AG20443 (cell line): ENCODE measurements at places on chromosomes 1 and 21.

DNA sequence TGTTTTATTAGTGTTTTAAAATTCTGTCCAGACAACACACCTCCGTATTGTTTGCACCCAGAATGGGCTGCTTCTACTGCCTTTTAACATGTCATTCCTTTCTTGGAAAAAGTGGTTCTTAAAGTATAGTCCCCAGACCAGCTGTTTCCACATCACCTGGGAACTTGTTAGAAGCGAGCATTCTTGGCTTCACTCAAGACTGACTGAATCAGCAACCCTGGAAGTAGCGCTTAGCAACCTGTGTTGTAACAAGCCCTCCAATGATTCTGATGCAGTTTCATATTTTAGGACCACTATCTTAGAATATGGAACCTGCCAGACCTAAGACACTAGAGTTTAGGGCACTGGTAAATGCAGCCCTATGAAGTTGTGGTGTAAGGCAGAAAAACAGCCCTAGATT is 6.0 kb upstream of the PPIE start:
- DNase-seq, result no peak

DNA sequence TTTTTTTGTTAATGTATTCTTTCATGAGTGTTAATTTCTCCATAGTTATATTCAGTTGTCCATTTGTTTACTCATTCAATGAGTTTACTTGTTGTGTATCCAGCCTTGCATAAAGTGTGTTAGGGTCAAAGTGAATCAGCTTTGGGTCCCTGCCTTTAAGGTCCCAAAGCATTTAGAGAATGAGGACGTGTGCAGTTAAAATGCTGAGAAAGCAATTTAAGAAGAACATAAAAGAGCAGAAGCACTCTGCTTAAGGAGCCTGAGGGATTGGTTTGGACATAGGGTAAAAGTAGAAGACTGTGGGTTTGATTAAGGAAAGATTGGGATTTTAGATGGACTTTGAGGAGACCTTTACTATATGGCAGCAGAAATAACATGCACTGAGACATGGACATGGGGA is 3.5 kb downstream of the OR14I1 start:
- DNase-seq, result no peak

GRCh38 chr1:150149271-150150132 is at the start of gene PLEKHO1:
Gene PLEKHO1 (plus strand): TSS chr1:150149916. CDS start chr1:150150258, 342 bp downstream.
- DNase-seq, result peak; percentile 93

- peak; percentile 47 for DNase-seq
Measured at GRCh38 chr21:41601573-41602368, 93.8 kb upstream of the TMPRSS2 start.

GRCh38 chr1:41884256-41885230 is 34.2 kb downstream of the HIVEP3 start:
- no peak for DNase-seq

- peak; percentile 79 for DNase-seq
Measured at GRCh38 chr1:204647114-204647804, 38.3 kb downstream of the LRRN2 start.

DNA sequence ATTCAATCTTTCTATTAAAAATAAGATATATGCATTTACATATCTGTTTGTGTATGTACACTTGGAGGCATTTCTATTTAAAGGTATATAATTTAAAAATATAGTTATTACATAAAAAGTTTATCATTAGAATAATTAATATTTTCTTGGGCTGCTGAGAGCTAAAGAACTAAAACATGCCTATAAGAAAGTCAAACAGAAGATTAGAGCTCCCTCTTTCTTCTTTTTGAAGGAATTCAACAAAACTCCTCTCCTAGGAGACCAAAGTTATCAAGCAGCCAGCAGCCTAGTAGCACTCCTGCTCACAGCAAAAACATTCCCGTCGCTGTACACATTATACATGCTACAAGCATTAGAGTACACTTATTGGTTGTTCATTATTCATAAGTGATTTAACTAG is 216.4 kb downstream of the VAV3 start:
- DNase-seq, result peak; percentile 39

DNA sequence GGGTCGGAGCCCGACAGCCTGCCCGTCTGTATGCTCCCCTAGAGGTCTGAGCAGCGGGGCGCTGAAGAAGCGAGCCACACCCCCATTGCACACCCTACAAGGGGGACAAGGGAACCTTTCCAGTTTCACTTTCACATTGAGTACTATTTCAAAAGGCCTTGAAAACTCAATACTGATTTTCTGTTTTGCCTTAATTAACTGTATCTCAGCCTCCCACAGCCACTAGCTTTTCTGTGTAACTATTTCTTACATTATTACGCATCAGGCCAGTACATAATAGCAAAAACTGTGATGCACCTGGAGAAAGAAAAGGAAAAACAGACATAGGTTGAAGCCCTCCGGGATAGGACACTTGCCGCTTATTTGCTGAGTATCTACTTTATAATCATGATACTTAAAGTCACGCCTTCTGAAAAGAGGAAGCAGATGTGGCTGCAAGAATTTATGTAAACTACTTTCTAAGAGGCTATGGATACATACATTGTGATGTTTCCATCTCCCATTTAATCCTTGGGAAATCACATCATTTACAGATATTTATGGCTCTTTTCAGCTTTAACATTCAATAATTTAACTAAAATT is 1719.5 kb downstream of the MRPL39 start:
- no peak for DNase-seq

DNA sequence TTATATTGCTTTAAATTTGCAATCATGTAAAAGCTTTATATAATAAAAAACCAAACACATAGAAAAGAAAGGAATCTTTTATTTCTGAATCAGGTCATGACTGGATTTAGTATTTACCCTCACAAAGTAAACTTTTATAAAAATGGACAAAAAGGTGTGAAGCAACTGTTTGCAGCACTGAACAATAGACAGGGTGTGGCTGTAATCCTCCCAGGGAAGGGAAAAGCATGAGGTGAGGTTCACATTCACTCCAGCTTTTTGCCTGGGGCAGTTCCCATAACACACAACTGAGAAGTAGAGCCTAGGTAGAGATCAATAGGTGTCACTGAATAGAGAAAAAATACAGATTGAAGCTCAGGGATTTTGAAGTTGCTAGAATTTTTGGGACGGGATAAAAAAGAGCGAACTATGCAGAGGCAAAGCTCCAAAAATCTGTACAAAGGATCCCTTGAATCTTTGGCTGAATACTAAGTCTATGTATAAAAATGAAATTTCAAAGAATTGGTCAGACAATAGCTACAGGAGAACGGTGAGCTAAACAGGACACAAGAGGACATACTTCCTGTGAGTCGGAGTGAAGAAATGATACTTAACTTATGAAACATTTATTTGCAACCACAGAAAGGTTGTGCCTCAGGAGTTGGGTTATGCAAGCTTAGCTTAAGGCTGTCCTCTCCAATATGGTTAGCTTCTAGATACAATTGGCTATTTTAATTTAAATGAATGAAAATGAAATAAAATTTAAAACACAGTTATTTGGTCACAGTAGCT is 162.0 kb upstream of the ZP4 start:
- no peak for DNase-seq

DNA sequence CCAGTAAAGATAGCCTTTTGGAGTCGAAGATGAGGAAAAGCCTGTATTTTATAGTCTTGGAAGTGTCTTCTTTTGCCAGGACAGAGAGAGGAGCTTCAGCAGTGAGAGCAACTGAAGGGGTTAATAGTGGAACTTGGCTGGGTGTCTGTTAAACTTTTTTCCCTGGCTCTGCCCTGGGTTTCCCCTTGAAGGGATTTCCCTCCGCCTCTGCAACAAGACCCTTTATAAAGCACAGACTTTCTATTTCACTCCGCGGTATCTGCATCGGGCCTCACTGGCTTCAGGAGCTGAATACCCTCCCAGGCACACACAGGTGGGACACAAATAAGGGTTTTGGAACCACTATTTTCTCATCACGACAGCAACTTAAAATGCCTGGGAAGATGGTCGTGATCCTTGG is at the start of gene VCAM1:
Gene VCAM1 (plus strand): TSS at position 253 of the 400 bp plus-strand sequence. CDS start 119 bp downstream, at position 372.
- DNase-seq, result no peak

DNA sequence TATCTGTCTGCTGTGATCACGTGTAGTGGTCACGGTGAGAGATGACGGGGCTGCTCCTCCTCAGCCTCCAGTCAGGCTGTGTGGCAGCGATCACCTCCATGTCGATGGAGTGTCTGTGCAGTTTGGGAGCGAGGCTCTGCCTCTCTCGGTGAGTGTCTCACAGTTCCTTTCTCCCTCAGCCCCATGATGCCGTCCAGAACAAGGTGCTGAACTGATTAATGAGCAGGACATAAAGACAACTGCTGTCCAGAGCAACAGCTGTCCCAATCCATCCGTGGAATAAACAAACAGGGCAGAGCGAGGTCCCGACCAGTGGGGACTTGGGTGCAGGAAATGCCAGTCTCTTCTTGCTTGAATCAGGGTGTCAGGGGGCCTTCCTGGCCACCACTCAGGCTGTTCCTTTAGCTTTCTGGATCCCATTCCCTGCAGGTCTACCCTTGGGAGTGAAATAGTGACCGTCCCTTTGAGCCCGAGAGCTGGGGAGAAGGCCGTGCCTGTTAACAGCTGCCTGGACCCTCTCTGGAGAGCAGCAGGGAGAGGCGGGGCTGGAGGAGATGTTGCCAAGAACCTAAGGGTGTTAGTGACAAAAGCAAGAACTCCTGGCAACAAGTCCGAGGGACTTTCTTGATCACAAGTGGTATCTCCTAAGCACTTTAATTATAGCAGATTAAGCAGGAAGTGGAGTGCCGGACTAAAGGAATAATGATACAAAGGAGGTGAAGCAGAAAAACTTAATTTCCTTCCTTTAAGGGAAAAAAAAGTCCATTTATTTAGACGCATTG is 443.9 kb downstream of the KIF26B start:
- no peak for DNase-seq

DNA sequence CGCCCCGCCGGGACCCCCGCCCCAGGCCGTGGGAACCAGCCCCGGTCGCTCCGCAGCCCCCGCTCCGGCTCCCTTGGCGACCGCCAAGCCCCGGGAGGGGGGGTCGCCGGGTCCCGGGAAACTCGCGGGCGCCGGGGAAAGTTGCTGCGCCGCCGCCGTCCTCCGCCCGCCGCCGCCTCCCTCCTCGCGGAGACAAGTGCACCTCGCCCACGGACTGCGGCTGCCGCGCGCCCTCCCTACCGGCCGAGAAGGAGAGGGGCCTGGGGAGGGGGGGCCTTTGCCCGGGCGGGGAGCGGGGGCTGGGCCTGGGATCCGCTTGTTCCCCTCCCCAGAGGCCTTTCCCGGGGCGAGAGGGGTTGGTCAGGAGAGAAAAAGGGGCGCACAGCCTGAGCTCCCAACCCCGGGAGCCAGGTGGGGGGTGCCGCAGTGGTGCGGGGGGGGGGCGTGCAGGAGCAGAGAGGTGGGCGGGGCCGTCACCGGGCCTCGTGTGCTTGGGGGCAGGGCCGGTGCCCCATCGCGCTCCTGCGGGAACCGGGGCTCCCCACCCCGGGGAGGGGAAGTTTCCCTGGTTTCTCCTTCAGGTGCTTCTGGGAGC is 592 bp downstream of the AGRN start:
- peak; percentile 27 for DNase-seq

GRCh38 chr1:221712776-221713431 is 29.0 kb downstream of the DUSP10 start:
- DNase-seq, result no peak

DNA sequence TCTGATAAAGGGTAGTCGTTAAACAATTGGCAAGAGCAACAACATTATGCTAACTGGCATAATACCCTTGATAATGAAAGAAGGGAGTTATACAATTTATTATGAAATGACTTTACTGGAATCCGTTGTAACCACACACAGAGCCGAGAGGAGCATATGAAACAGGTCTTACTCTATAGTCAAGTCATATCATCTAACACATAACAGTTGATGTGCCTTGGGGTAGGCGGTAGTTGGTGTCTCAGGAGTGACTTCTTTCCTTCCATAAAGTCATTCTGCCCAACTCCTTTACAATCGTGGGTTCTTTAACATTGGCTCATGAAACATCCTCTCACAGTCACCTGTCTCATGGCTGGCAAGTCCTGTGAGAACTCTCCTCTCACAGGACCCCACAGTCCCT is 225.2 kb downstream of the LTN1 start:
- DNase-seq, result no peak

DNA sequence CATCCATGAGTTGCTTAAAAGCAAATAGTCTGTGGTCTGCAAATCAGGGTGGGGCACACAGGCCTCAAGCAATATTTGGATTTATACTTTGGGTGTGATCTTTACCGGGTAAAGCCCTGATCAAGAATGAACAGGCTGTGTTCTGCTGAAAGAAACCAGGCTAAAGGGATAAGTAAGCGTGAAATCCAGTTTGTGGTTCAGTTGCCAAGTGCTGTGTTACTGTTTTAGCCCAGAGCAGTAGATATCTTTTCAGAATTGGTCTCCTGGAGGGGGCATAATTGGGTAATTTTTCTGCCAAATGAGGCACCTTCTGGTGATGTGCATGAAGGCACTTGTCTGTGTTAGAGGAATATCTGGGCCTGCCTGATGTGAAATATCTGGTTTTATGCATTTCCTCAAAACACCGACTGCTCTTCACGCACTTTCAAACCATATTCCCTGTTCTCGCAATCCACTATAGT is 21.4 kb downstream of the AIM2 start:
- no peak for DNase-seq

- no peak for DNase-seq
Measured at GRCh38 chr1:84352298-84353106, 45.8 kb upstream of the DNASE2B start.

- no peak for DNase-seq
Measured at GRCh38 chr1:41572224-41572623, 87.7 kb upstream of the EDN2 start.
